ENCODE measurements at places on chromosomes 2 and 18.

GRCh38 chr2:189439342-189439741 lies 1.9 kb upstream of the WDR75 start:
- DNase-seq: no peak

GRCh38 chr18:67778016-67778415 lies 261.5 kb upstream of the DSEL start:
- no peak for DNase-seq

GRCh38 chr18:8947566-8947965 lies 154.9 kb upstream of the NDUFV2 start:
- no peak for DNase-seq

GRCh38 chr2:159921752-159922404 lies 123.9 kb upstream of the CD302 start:
- DNase-seq: peak; percentile 38

GRCh38 chr2:216306868-216307267 lies 65.4 kb downstream of the MARCHF4 start:
- no peak for DNase-seq

DNA sequence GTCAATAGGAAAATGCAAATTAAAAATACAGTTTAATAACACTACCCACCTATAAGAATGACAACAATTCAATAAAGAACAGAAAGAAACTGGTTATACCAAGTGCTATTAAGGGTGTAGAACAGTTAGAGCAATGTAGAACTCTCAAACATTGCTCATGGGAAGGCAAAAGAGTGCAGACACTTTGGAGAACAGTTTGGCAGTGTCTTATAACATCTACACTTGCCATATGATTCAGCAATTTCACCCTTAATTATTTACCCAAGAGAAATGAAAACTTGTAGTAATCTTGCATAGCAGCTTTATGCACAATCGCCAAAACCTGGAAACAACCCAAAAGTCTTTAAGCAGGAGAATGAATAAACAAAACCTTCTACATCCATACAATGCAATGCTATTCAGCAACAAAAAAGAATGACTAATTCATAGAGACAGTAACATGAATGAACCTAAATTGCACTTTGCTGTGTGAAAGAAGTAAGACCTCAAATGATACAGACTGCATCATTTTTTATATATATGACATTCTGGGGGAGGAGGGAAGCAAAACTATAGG lies 455.2 kb downstream of the THSD7B start:
- no peak for DNase-seq

DNA sequence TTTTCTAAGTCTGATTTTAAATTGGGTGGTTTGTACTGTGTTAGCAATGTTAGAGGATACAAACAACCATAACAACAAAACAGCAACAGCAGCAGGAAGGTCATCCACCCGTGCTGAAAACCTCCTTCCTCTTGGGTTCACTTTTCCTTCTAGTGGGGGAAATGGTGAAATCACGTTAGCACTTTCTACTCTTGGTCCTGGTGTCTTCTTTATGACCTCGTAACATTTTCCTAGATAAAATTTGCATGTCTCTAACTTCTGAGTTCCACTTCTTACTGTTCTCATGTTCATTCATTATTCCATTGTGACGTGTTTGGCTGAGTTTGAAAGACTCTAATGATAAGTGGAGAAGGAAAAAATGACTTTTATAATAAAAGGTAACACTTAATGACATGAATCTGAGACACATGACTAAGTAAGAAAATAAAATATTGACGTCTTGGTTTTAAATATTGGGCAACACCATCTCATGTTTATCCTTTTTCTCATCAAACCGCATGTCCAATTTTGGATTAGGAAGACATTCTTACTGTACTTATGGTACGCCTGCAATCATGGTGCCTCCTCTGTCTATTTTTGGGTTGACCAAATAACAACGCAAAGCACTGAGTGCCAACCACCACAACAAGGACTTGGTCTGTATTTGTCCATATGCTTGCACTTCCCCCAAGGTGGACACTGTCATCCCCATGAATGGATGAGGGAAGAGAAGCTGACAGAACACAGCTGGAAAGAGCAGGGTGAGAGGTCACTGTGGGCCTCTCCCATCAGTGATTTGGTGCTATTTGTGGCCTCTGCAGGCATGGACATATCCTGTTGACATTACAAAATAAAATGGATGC lies 25.7 kb upstream of the IL1R1 start:
- no peak for DNase-seq

DNA sequence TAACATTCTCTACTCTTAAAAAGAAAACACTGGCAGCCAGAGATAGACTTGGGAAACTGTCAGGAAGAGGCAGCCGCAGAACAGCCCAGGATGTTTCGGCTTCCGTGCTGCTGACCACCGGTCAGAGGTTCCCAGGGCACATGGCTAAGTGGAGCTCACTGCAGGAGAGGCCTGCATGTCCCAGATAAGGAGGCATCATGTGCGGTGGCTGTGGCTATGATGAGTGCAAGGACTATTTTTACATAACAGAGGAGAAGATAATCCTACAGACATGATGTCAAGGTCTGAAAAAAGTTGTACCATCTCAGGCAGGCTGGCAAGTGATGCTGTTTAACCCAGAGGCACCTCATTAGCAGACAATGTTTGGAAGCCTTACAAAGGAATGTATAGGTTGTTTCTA lies 252.3 kb downstream of the CYRIA start:
- no peak for DNase-seq

DNA sequence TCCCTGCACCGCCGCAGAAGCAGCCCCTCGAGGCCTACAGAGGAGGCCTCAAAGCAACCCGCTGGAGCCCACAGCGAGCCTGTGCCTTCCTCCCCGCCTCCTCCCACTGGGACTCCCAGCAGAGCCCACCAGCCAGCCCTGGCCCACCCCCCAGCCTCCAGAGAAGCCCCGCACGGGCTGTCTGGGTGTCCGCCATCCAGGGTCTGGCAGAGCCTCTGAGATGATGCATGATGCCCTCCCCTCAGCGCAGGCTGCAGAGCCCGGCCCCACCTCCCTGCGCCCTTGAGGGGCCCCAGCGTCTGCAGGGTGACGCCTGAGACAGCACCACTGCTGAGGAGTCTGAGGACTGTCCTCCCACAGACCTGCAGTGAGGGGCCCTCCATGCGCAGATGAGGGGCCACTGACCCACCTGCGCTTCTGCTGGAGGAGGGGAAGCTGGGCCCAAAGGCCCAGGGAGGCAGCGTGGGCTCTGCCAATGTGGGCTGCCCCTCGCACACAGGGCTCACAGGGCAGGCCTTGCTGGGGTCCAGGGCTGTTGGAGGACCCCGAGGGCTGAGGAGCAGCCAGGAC lies 31.2 kb downstream of the GPC1 start:
- no peak for DNase-seq

DNA sequence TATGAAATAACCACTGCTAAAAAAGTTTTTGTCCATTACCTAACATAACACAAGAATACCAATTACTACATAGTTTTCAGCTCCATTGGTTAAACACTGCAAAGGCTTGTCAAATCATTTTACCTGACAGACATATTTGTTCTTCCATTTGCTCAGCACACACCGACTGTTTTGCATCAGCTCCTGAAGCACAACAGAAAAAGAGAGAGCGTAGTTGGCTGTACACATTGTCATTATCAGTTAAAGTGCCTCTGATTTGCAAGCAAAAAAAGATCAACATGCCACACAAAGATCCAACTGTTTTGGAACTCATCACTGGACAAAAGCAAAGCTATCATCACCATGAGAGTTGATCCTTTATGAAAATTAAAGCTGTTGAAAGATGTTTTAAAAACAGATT lies 103.8 kb downstream of the WDPCP start:
- no peak for DNase-seq

- DNase-seq: no peak
Observed at GRCh38 chr2:238383743-238384380, 42.9 kb upstream of the ASB1 start.

Measured in kidney glomerular epithelial cell (primary cell).